Fibroblast of the aortic adventitia (primary cell): ENCODE measurements at places on chromosomes 1 and 21.

- peak; percentile 67 for DNase-seq
Observed at GRCh38 chr1:110765640-110766335, 91.0 kb upstream of the KCNA3 start.

DNA sequence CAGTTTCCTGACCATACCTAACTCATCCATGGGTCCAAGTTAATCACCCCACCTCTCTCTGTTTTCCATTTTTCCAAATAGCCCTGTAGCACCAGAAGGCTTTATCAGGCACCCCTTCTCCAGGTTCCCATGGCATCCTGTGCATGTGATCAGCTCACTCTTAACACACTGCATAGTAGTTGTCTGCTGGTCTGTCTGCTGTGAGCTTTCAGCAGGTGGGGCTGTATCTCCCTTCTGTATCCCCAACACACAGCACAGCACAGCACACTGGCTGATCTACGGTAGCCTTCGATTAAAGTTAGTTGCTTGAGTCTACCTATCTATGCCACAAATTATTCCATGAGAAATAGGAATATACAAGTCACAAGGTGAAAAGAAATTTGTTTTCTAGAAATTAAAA is 54.3 kb upstream of the C1orf198 start:
- DNase-seq: no peak

GRCh38 chr1:99252630-99253029 is 11.7 kb upstream of the PLPPR4 start:
- DNase-seq: no peak

DNA sequence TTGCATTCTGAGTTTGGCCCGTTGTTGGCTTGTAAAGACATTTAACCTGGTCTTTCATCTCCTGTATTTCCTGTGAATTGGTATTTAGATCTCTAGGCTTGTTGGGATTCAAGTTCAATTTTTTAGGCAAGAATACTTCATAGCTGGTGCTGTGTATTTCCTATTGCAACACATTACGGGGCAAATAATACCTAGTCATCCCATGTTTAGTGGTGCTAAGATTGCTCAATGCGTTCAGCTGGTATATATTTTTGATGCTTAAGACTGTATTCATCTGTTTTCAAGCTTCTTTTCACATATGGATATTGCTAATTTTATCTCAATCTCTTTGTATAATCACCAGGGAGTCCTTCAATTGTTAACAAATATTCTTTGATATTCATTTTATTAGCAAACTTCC is 87.5 kb upstream of the ZBTB18 start:
- DNase-seq: no peak

GRCh38 chr1:169110236-169110635 is 3.7 kb downstream of the ATP1B1 start:
- no peak for DNase-seq

DNA sequence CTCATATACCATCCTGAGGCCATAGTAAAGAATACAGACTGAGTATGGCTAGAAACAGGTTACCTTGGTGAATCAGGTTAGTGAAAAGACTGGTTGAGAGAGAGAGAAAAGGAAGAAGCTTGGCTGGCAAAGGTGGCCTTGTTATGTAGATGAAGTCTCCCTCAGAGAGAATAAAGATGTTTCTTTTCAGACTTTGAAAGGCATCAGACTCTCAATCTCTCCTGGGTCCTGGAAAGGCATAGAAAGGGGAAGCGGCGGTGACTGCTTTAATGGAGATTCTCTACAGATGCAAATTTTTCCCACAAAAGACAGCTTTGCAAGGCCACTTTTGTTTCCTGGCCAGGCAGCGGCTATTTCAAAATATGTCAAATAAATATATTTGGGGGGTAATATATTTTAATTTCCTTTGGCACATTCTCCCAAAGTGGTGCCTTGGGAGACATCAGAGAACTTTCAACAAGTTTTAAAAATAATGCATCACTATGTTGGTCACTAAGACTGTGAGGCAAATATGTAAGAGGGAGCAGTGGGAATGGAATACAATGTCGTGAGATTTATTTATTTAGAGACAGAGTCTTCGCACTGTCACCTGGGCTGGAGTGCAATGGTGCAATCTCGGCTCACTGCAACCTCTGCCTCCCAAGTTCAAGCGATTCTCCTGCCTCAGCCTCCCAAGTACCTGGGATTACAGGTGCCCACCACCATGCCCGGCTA is 46.1 kb downstream of the NPHS2 start:
- no peak for DNase-seq

DNA sequence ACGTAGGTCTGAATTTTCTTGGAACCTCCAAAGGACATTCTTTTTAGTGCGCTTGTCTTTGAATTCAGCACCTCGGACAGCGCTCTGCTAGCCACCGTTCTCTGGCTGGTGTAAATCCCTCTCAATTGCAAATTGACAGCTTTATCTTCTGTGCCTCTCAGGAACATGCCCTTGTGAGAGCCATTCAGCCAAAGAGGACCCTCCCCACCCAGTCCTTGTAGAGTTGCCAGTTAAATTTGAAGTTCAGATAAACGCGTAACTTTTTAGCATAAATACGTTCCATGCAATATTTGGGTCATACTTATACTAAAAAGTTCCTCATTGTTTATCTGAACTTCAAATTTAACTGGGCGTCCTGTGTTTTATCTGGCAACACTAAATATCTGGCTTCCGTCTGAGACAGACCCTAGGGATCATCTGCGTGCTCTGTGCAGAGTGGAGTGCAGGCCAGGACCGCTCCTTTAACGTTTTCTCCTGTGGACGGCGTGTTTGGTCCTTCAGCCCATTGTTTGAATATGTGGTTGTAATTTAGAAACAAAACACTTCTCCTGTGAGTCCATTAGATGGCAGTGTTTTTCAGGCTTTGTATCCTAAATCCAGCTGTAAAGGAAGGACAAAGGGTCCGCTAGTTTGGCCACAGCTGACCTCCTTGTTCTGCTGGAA is 7.0 kb downstream of the KCNAB2 start:
- DNase-seq: peak; percentile 77

GRCh38 chr1:175960169-175960568 is 216.8 kb upstream of the TNR start:
- no peak for DNase-seq

GRCh38 chr1:157198619-157199420 is 60.6 kb upstream of the ETV3 start:
- no peak for DNase-seq

DNA sequence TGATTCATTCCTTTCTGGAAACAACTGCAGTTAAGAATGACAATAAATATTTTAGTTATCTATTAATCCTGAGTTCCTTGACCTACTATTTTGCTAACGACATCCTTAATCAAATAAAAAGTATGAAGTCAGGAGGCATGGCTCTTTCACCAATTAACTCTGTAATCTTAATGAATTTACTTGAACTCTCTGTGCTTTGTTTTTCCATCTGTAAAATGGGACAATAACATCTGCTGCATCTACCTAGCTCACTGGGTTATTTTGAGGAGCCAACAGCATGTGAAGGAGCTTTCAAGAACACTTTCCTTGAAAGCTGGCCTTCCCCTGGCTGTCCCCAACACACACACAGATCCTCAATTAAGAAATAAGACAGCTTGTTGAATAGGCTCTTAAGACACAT is 47.9 kb downstream of the COLGALT2 start:
- DNase-seq: no peak
